ENCODE measurements at places on chromosomes 13 and 19.

- DNase-seq, result no peak
Measured at GRCh38 chr13:76378767-76379166, 507.4 kb downstream of the KCTD12 start.

DNA sequence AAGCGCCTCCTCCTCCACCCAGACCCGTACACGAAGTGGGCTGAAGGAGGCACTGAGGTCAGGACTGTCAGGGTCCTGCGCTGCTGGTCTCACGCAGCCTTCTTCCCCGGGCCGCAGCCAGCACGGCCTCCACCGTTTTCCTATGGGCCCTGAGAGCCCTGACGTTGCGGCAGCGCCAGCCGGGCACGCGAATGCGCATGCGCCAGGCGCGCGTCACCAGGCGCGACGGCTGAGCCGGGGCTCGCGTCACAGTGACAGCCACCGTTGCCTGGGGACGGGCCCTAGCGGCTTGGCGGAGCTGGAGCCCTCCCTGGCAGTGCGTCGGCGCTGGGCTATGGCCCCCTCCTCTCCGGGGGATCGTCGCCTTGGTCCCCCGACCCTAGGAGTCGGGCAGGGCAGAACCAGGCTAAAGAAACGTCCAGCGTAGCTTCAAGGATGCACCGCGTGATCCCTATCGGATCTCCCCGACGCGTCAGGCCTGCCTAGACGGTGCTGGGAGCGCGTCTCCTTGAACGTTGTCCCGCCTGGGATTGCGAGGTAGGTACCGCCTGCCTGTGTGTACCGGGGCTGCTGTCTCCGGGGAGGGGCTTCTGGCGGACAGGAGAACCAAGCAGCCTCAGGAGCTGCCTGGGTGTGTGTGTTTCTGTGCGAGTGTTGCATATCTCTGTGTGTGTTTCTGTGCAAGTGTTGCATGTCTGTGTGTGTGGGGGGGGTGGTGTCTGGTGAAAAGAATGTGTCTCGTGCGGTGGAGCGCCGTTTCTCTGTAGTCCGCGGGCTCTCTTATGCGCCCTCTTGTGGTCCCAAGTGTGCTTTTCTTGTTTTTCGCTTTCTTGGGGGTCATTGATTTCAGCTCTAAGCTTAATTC is 43.2 kb downstream of the ZNF571 start:
- no peak for DNase-seq

DNA sequence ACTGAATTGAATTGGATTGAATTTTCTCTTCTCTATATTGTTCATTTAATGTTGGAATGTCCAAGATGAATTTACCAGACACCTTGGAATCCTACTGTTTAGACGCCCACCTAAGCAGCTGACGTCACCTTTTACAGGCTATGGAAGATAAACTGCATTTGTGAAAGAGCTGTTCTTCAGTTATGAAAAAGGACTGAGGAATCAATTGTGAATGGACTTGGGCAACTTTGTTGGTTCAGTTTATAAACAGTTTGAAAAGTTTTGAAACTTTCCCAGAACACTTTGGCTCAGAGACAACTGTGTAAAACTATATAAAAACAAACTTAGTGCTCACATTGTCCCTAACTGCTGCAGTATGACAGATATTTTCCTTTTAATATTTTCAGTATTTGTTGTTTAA is 590.8 kb upstream of the SPRY2 start:
- DNase-seq, result no peak

GRCh38 chr13:57739089-57739488 is 107.5 kb downstream of the PCDH17 start:
- no peak for DNase-seq

GRCh38 chr13:113854238-113855011 is 9.5 kb downstream of the GAS6 start:
- no peak for DNase-seq

GRCh38 chr19:45119582-45119981 is 26.6 kb downstream of the PPP1R37 start:
- no peak for DNase-seq

DNA sequence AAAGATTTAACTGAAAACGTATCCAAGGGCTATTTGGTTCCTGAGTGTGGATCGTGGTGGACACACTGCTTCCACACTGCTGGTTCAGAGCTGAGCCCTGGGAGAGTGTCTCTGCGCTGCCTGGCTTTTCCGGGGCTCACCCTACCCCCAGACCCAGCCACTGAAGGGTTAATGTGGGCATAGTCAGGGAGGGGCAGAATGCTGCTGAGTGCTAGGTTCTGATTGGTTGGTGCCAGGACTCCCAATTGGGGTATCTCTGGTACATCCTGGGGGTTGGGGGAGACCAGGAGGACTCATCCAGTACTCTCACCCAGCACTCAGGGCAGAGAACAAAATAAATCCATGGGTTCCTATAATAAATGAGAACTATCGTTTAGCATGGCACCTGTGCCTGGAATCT is 142.3 kb downstream of the CACNA1A start:
- no peak for DNase-seq

DNA sequence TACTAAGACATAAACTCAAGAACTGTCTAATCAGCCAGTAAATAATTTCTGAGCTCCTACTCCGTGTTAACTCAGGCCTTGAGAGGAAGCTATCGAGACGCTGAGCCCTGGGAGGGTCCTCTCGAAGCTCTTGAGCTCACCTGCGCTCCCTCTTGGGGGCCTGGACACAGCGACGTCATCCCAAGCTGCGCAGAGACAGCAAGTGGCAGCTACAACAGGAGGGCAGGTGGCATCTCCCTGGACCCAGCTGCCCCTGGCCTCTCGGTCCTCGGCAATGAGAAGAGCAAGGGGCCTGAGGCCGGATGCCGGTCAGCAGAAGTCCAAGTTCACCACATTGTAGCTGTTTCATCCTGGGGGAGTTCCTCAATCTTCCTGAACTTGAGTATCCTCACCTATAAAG is 30.5 kb upstream of the TUBGCP3 start:
- no peak for DNase-seq

DNA sequence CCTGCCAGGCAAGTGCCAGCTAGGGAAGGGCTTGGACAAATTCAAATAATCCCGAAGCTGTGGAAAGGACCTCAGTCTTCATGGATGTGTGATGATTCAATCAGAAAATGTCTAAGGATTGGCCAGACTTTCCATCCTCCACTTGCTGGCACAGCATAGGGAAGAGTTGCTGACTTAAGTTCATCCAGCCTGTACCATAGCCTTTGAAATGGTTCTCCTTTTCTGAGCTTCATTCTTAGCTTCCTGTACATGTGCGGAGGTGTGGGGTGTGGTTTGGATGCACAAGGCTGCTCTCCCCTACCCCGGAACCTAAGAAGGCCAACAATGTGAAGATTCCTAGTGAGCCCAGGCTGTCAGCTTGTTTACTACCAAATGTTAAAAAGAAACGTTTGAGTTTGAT is 959 bp upstream of the IGFL3 start:
- no peak for DNase-seq

- DNase-seq, result no peak
Measured at GRCh38 chr13:19781526-19781925, 1.2 kb downstream of the PSPC1 start.

GRCh38 chr19:52923778-52924593 is 758 bp upstream of the ZNF888 start:
- no peak for DNase-seq

DNA sequence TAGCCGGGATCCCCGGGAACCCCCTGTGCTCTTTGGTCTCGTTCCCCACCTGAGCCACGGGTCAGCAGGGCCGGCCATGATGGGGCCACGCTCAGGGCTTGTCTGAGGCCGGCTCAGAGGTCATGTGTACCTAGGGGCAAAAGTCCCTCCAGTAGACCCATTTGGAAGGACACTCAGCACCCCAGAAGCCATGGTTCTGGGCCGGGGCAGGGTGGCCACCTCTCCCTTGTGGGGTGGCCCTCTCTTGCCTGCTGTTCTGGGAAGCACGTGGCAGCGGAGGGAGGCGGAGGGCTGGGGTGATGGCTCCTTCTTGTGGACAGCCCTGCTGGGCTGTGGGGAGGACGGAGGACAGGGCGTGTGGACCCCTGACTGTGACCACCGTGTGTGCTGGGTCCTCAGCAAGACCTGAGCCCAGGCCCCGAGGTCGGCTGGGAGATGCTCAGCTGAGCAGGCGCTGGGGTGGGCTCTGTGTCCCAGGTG is 6.4 kb upstream of the PEAK3 start:
- no peak for DNase-seq

DNA sequence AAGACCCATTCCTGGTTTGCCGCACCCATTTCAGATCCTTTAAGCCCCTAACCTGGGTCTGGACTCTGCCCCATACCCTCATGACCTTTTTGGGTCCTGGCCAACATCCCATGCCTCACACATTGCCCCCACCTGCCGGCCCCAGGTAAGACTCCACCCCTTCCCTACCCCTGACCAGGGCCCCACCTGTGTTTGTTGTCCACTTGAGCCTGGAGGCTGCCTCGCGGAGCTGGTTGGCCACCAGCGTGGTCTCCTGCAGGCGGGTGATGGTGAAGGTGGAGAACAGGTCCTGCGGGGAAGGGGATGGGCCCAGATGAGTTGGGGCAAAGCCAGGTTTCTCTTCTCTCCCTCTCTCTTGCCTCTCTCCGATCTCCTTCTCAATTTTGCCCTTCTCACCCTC is 19.5 kb downstream of the MAN2B1 start:
- no peak for DNase-seq

Measured in activated naive CD4-positive, alpha-beta T cell (primary cell).